ENCODE measurements at places on chromosomes 1 and 21.

GRCh38 chr1:55399346-55399745 is 184.2 kb upstream of the USP24 start:
- DNase-seq = no peak

DNA sequence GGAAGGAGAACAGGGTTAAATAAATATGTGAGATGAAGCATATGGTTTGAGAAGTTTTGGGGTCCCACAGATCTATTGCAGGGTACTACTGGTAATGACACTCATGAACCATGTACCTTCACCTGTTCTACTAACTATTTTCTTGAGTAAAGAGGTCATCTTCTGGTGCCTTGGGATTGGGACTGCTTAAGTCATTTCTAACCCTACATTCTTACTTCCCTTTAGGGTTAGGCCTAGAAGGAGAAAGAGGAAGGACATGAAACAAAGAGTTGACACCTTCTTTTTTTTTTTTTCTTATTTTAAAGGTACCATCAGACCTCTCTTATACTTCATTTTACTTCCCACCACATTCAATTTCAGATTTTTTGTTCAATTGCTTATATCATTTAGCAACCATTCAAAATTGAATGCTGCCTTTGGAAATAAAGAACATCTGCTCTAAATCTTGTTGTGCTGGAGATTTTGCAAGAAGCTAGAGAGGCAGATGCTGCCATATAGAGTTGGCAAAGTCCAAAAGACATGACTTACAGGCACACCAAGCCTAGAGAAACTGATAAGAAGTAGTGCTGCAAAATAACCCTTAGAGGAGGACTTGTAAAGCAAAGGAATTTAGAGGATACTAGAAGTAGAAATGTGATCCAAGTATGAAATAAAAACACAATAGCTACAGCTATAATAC is 374.4 kb upstream of the ST6GALNAC5 start:
- no peak for DNase-seq

GRCh38 chr1:93619507-93620171 is 62.0 kb downstream of the BCAR3 start:
- DNase-seq = no peak

DNA sequence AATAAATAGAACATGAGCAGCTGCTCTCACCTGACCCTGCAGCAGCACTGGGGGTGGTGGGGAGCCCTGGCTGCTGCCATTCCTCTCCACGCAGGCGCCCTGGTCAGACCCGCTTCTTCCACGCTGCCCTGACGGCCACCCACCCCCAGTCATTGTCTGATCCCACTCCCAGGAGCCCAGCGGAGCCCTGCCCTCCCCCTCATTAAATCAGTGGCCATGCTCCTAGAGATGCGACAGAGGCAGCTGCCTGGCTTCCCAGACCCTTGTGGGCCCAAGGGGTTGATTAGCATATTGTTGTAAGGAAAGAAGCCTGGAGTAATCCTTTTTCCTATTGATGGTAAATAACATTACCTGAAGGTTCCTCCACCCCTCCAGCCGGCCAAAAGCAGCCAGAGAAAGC is 301.5 kb downstream of the RRAGC start:
- no peak for DNase-seq

GRCh38 chr21:28719723-28720122 is 273.0 kb downstream of the LTN1 start:
- DNase-seq = no peak

- DNase-seq = no peak
Observed at GRCh38 chr21:38790961-38791360, 14.8 kb upstream of the ETS2 start.

DNA sequence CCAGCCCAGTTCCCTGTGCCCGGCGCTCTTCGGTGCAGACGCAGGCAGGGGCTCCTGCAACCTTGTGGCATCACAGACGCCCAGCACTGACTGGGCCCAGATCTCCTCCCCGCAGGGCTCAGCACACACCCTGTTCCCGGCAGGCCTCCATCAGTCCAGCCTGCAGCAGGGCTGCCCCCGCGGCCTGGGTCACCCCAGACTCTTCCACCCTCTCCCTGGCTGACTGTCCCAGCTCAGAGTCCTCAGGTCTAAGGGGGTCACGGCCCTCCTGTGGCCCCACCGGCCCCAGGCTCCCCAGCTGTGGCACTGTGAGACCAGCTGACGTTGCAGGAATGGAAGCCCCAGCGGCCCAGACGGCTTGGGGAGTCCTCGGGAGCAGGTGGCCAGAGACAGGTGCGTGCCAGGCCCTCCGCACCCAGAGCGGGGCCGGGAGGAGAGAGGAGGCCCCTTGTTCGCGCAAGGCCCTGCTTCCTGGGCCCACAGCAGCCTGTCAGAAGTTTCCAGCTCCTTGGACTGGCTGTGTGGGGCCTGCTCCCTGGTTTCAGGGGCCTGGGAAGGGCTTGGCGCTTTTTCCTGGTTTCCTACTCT is 4.2 kb downstream of the B3GALT6 start:
- DNase-seq = no peak

- DNase-seq = no peak
Observed at GRCh38 chr1:13786541-13786940, 86.6 kb downstream of the PRDM2 start.

GRCh38 chr1:27626031-27626935 is 8.7 kb downstream of the FGR start:
- no peak for DNase-seq

DNA sequence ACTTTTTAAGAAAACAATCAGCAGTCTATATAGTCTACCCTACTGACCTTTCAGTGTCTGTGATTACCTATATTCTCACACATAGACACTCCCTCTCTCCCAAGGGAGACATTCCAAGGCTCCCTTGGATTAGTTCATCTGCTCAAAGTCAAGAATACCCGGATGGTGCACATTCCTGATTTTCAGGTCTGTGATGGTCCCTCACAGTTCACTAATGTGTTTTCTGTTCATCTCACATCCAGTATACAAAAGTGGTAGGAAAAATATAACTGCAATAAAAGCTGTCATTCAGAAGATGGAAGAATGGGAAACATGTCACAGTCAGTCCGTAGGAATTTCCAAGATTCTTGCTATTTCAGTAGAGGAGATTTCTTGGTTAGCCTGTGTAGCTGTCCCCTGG is 224.1 kb upstream of the CACYBP start:
- DNase-seq = no peak

- no peak for DNase-seq
Observed at GRCh38 chr1:240115831-240116230, 24.1 kb downstream of the FMN2 start.

- DNase-seq = no peak
Observed at GRCh38 chr1:241235256-241235897, 121.6 kb downstream of the RGS7 start.

DNA sequence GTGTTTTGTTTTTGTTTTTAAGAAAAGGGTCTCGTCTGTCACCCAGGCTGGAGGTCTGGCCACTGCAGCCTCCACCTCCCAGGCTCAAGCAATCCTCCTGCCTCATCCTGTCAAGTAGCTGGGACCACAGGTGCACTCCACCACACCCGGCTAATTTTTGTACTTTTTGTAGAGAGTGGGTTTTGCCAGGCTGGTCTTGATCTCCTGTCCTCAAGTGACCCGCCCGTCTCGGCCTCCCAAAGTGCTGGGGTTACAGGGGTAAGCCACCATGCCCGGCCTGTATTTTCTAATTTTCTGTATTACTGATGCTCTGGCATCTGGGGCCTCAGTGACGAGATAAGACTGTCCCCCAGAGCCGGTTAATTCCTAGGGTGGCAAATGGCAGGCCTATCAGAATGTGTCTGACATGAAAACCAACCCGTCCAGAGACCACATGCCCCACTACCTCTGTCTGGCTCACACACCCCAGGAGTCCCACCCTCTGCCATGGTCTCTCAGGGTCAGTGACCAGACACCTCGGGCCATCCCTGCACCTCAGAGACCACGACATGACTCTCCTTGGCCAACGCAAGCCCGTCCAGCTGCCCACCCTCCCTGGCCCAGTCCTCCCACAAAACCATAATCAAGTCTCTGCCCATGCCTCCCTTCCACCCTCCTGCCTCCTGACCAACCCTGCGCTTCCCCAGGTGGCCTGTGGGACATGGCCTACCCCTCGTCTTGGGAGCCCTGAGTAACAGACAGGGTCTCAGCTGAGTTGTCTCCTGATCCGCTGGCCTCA is 12.5 kb downstream of the NPHP4 start:
- no peak for DNase-seq

- DNase-seq = no peak
Observed at GRCh38 chr1:165855010-165855838, 27.8 kb downstream of the UCK2 start.

GRCh38 chr1:37739222-37739621 is 25.7 kb downstream of the EPHA10 start:
- no peak for DNase-seq

DNA sequence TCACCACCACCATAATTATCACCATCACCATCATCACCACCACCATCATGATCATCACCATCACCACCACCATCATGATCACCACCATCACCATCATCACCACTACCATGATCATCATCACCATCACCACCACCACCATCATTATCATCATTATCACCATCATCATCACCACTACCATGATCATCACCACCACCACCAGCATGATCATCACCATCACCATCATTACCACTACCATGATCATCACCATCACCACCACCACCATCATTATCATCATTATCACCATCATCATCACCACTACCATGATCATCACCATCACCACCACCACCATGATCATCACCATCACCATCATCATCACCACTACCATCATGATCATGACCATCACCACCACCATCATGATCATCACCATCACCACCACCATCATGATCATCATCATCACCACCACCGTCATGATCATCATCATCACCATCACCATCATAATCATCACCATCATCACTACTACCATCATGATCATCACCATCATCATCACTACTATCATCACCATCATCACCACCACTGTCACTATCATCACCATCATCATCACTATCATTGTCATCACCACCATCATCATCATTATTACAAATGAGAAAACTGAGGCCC is 60.2 kb downstream of the TRABD2B start:
- no peak for DNase-seq

- DNase-seq = no peak
Observed at GRCh38 chr1:80919426-80919825, 881.3 kb upstream of the ADGRL2 start.

- no peak for DNase-seq
Observed at GRCh38 chr21:36640721-36641244, 58.1 kb upstream of the SIM2 start.

DNA sequence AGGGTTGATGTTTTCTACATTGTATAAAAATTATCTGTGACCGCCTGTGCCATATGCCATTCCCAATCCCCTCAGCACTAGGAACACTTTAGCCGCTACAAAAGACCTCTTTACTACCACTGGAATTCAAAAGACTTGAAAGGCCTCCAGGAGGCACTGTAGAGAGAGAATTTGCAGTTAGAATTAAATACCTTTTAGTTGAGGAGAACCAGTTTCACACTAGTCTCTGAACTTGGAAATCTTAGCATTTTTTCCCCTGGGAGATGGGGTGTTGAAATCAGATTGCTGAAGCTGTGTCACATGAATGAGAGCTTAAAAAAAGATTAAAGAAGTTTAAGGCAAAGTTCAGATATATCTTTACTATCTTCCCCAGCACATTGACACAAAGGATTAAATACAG is 291.0 kb downstream of the ADGRL2 start:
- no peak for DNase-seq

All from HuH-7.5 (cell line).